Pulmonary artery endothelial cell (primary cell): ENCODE measurements at places on chromosomes 16 and 17. TPM values are rescaled to one million over a fixed set of nuclear protein-coding genes. Genes with fewer than 3 reads are reported as not detected.

HBA2 gene
- total RNA-seq, result not detected in 2 replicates

CEP112 gene
- total RNA-seq, result 7.2 and 8.0 TPM in 2 replicates

CBLN1 gene
- total RNA-seq, result not detected in 2 replicates

CD300LB gene
- total RNA-seq, result not detected in 2 replicates

OTOP2 gene
- total RNA-seq, result not detected in 2 replicates
